Thymus (tissue), 14 donors: ENCODE measurements at places on chromosomes 2 and 18. TPM values are rescaled to one million over a fixed set of nuclear protein-coding genes. Genes with fewer than 3 reads are reported as not detected.

PREB gene
- 41.3 TPM for total RNA-seq

RAPGEF4 gene
- 2.0 TPM for total RNA-seq

UGT1A7 gene
- 0.19 TPM for total RNA-seq

SCN7A gene
- 10.2 TPM for total RNA-seq

DNA sequence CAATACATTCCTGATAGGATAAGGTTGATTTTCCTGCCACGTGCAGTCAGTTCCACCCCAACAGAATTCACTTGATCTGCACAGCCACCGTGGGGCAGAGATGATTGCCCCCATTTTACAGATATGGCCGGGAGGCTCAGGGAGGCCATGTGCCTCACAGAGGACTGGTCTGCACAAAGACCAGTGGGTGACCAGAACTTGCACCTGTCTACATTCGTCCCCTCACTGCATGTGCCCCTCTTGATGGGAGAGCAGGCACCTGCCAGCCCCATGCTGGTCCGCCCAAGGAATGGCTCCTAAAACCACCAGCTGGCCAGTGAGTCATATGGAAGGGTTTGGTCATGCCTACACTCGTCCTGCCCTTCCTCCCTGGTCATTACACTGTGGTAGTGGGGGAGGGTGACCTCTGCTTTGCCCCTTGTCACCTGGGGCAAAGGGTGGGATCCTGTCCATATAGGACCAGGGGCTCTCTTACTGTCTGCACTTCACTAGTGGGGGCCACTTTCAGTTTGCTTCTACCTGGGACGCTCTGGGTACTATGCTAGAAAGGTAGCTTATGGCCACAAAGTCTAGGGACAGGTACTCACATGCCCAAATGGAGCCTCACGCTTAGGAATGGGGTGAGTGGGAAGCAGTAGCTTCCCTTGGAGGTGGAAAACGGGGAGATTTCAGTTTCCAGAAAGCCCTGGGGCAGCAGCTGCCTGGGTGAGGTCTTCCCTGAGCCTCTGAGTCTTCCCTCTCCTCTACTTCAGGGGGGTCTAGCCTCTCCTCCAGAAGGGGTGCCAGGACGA, 14.7 kb downstream of the RRM2 start:
- no peak for DNase-seq
- H3K27ac ChIP-seq = no peak overlapping the region
- peaks cover 26% of the 10 kb centered on the region for H3K4me1 ChIP-seq
- H3K27me3 ChIP-seq = no peaks in the 10 kb centered on the region
- H3K36me3 ChIP-seq = peaks cover 49% of the 10 kb centered on the region
- no peak overlapping the region for H3K4me3 ChIP-seq

DNA sequence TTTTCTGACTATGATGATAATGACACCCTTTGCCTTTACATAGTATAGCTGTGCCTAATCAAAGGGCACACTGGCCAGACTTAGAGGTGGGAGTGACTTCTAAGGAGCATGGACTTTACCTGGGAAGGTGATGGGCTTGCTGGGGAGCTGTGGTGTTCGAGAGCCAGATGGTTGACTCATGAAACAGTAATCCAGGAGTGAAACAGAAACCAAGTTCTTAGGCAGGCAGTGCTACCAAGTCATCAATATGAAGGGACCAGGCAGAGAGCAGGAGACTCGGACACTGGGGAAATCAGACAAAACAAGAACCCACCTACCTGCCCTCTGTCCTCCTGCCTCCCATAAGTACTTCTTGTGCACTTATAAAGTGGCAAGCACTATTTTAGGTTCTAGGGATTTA, 430.4 kb downstream of the DLGAP1 start:
- H3K27ac ChIP-seq = no peak overlapping the region
- H3K27me3 ChIP-seq = no peaks in the 10 kb centered on the region
- no peak overlapping the region for H3K4me3 ChIP-seq
- no peak for DNase-seq

GRCh38 chr18:69161383-69162028, 239.2 kb upstream of the DOK6 start:
- no peaks in the 10 kb centered on the region for H3K4me1 ChIP-seq
- H3K4me3 ChIP-seq = no peak overlapping the region
- H3K36me3 ChIP-seq = no peaks in the 10 kb centered on the region
- H3K27ac ChIP-seq = no peak overlapping the region
- no peak for DNase-seq
- no peaks in the 10 kb centered on the region for H3K27me3 ChIP-seq

DNA sequence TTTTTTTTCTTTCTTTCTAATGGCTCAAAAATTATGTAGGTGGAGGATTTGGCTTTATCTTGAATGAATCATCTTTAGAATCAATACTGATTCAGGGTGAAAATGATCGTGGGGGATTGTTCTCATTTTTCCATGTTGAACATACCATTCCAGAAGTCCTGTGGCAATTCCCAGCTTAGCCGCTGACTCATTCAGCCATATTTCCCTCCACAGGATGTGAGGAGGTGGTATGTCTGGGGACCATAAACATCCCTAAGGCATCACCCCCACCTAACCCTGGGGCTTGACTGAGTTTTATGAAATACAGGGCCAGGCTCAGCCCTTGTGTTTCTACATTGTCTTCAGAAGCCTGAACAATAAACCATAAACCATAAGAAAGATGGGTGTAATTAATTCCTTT, 92.7 kb upstream of the FN1 start:
- no peak for DNase-seq
- H3K27ac ChIP-seq = no peak overlapping the region
- no peaks in the 10 kb centered on the region for H3K36me3 ChIP-seq
- no peak overlapping the region for H3K4me3 ChIP-seq
- H3K4me1 ChIP-seq = no peaks in the 10 kb centered on the region

DNA sequence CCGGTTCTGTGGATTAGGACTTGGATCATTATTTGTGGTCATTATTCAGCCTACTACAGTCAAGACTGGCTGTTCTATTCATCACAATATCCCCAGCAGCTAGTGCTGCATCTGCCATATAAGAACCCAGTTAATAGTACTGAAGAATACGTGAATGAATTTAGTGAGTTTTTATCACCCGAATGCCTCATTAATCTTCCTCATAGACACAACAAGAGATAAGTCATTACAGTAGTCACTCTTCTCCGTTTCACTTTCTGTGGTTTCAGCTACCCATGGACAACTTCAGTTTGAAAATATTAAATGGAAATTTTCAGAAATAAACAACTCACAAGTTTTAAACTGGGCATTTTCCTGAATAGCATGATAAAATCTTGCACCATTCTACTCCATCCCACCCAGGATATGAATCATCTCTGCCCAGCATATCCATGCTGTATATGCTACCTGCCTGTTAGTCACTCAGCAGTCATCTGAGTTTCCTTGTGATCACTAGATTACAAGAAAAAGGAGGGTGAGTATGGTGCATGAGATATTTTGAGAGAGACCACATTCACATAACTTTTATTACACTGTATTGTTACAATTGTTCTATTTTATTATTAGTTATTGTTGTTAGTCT, 363.7 kb upstream of the CHAC2 start:
- DNase-seq = no peak
- no peaks in the 10 kb centered on the region for H3K27me3 ChIP-seq
- no peaks in the 10 kb centered on the region for H3K36me3 ChIP-seq

DNA sequence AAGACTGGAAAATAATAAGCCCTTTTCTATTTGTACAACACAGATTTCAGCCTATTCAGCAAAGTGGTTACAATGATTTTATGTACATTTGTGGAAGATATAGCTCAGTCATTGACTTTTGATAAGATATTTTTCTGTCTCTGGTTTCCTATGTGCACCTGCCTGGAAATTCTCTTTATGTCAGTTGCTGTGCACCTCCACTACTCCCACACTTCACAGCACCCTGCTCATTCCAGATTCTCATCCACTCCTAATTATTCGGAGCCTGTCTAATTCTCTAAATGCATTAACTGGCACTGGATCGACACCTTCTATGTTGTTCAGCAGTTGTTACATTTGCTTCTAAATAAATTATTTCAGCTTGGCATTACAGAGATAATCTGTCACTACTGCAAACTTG, 275.1 kb upstream of the RND3 start:
- H3K4me3 ChIP-seq = no peak overlapping the region
- no peaks in the 10 kb centered on the region for H3K36me3 ChIP-seq
- no peak overlapping the region for H3K27ac ChIP-seq
- H3K27me3 ChIP-seq = no peaks in the 10 kb centered on the region

DNA sequence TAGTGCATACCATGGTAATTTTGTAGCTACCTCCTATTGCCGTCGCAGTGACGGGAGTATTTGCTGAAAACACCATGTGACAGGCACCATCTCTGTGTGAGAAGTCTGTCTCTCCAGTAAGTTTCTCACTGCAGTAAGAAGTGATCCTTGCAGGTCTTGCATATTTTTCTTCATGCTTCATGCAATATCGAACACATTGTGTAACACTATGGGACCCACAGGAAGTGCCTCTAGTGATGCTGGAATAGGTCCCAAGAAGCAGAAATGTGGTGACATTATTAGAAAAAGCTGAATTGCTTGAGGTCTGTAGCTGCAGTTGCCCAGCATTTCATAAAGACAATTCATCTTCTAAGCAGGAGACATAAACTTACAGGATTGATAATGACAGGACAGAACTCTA, 167.6 kb downstream of the DCDC2C start:
- no peak for DNase-seq
- no peak overlapping the region for H3K27ac ChIP-seq
- H3K4me1 ChIP-seq = no peaks in the 10 kb centered on the region
- no peaks in the 10 kb centered on the region for H3K27me3 ChIP-seq
- H3K4me3 ChIP-seq = no peak overlapping the region
- H3K36me3 ChIP-seq = no peaks in the 10 kb centered on the region

- peaks cover 40% of the 10 kb centered on the region for H3K27me3 ChIP-seq
- no peak overlapping the region for H3K4me3 ChIP-seq
- H3K27ac ChIP-seq = no peak overlapping the region
Measured at GRCh38 chr2:219644801-219645480, 17.5 kb downstream of the SLC4A3 start.

DNA sequence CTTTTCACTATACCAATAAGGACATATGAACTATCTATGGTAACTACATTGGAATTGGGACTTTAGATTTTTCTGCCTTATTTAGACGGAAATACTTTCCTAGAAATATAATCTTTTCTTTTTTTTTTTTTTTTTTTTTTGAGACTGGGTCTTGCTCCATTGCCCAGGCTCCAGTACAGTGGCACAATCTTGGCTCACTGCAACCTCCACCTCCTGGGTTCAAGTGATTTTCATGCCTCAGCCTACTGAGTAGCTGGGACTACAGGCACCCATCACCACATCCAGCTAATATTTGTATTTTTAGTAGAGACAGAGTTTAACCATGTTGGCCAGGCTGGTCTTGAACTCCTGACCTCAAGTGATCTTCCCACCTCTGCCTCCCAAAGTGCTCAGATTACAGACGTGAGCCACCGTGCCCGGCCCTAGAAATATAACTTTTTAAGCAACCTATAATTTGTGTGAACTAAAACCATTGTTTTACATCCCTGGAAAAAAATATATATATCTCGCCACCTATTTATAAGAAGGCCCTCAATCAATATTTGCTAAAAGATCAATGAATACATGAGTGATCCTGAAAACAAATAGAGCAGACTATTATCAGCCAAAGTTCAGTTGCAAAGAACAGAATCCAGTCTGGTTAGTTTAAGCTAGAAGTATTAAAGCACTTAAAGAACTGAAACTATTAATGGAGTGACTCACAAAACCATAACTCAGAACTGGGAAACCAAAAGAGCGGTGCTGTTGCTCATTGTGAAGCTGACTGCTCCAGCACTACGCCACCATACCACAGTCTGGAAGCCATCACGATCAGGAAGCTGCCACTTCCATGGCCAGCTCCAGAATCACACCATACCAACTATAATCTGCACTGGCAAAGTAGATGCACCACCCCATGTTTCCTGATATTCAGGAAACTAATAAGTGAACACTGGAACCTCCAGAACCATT, 8.4 kb upstream of the HNRNPLL start:
- no peak overlapping the region for H3K27ac ChIP-seq
- no peaks in the 10 kb centered on the region for H3K36me3 ChIP-seq
- no peak overlapping the region for H3K4me3 ChIP-seq
- H3K4me1 ChIP-seq = no peaks in the 10 kb centered on the region
- H3K27me3 ChIP-seq = no peaks in the 10 kb centered on the region
- no peak for DNase-seq

- DNase-seq = no peak
- no peaks in the 10 kb centered on the region for H3K36me3 ChIP-seq
- no peak overlapping the region for H3K27ac ChIP-seq
Measured at GRCh38 chr2:78011251-78011650, 489.1 kb upstream of the LRRTM4 start.

DNA sequence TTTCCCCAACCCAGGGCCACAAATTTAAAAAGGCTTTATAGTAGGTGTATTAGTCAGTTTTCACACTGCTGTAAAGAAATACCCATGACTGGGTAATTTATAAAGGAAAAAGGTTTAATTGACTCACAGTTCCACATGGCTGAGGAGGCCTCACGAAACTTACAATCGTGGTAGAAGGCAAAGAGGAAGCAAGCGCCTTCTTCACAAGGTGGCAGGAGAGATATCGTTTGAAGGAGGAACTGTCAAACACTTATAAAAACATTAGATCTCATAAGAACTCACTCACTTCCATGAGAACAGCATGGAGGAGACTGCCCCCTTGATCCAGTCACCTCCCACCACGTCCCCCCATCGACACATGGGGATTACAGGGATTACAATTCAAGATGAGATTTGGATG, 70.4 kb downstream of the FECH start:
- H3K27me3 ChIP-seq = no peaks in the 10 kb centered on the region
- H3K4me1 ChIP-seq = no peaks in the 10 kb centered on the region
- no peak overlapping the region for H3K27ac ChIP-seq
- no peaks in the 10 kb centered on the region for H3K36me3 ChIP-seq
- no peak overlapping the region for H3K4me3 ChIP-seq

DNA sequence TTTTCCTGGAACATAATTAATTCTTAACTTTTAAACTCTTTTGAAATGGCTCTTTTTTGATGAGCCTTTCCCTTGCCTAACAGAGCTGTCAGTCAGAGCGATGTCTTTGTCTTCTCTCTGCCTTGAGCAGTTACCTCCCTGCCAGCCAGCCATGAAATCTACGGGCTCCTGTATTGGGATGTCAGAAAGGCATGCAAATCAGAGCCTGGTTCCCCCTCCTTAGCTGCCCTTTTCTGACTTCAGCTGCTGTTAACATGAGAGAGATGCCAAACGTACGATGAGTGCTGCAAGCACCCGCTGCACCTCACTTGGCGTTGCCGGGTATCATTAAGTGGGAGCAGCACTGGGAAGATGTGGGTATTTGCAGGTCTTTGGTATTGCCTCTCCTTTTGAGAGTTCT, 131.4 kb upstream of the BOD1L2 start:
- peaks cover 13% of the 10 kb centered on the region for H3K4me1 ChIP-seq
- no peaks in the 10 kb centered on the region for H3K36me3 ChIP-seq
- no peak overlapping the region for H3K4me3 ChIP-seq

DNA sequence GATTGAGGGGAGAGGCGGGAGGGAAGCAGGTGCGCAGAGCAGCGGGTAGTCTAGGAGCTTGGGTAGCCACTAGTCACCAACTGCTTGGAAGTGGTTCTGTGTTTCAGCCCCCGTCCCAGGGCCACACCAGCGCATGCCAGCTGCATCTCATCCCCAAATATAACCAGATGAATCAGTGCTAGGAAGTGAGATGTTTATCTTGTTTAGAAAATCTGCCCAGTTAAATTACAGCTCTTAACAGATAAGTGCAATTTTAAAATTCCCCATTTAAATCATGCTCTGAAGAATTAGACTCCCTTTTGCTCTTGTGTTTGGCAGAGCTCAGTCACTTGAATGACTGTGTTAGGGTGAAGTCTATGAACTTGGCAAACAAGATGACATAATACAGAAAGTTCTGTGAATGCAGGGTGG, 193.8 kb downstream of the SEPTIN10 start:
- no peak overlapping the region for H3K27ac ChIP-seq
- no peaks in the 10 kb centered on the region for H3K4me1 ChIP-seq
- no peaks in the 10 kb centered on the region for H3K36me3 ChIP-seq
- DNase-seq = no peak
- H3K4me3 ChIP-seq = no peak overlapping the region
